ENCODE measurements at places on chromosomes 3 and 15.

- DNase-seq = no peak
These were observed 49.4 kb upstream of the FLNB start for GRCh38 chr3:57958642-57959422.

DNA sequence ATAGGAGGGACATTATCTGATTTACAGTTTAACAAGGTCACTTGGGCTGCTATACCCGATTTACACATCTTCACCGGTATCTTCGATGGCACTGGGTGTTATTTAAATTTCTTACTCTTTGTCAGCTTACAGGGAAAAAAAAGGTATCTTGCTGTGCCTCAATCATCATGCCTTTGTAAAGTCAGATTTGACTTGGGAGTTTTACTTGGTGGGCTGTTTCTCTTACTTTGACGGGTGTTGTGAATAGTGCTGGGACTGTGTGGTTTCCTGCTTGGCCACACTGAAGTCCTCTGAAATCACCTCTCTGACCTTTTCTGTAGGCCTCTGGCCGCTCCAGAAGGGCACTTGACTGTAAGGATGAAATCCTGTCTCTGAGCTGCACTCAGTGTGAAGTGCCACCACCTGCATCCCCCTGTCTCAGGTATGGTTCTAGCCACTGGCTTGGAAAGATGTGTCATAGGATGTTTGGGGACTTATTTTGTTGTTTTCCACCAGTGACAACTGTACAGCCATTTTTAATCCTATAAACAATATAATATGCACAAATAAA is 3.1 kb upstream of the SLC24A1 start:
- no peak for DNase-seq

DNA sequence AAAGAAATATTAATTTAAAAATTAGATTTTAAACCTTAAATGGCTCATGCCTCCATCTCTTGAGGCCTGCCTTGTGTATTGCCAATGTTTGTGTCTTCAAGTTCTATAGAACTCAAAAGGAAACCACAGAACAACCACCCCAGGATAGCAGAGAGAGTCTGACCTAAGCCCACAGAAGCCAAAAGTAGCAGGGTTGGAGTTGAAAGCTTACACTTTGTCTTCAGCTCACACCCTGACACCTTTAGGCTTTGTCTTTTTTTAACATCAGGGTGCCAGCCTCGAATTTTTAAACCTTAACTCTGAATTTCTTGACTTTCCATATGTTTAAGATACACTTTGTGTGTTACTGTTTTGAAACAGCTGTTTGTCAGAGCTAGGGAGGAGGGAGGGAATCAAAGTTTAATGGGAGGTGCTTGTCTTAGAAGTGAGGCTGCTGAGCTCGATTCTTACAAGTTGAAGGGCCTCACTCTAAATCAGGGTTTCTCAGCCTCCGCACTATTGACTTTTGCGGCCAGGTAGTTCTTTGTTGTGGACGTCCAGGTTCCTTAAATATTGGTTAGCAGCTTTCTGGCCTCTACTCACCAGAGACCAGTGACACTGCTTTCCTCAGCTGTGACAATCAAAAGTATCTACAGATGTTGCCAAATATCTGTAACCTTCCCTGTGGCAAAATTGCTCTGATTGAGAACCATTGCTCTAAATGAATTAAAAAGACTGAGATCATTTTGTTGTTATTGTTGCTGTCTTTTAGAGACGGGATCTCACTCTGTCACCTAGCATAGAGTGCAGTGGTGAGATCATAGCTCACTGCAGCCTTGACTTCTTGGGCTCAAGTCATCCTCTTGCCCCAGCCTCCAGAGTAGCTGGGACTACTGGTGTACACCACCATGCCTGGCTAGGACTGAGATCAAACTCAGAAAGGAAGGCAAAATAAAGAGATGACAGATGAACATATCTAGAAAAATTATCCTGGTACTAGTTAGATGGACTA is 139.2 kb upstream of the EOMES start:
- no peak for DNase-seq

GRCh38 chr3:147373301-147373700 is 33.0 kb downstream of the ZIC4 start:
- no peak for DNase-seq

GRCh38 chr3:123336001-123336400 is 112.9 kb downstream of the ADCY5 start:
- no peak for DNase-seq

DNA sequence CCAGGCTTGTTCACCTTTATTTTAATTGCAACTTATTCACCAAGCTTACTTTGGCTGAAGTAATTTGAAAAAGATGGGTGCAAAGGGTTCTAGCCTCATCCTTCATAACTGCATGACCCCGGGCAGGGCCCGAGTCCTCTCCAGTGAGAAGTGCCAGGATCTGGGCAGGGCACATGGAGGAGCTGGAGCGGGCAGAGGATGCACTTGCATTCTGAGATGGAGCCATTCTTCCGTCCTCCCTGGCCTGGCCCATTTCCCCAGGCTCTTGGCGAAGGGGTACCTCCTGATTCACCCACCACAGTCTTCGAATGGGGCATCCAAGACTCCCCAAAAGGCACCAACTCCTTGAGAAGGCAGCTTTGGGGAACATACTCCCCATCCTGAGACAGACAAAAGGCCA is 22.5 kb upstream of the PLXND1 start:
- no peak for DNase-seq

- no peak for DNase-seq
These were observed 109.5 kb upstream of the OCA2 start for GRCh38 chr15:28208583-28208982.

DNA sequence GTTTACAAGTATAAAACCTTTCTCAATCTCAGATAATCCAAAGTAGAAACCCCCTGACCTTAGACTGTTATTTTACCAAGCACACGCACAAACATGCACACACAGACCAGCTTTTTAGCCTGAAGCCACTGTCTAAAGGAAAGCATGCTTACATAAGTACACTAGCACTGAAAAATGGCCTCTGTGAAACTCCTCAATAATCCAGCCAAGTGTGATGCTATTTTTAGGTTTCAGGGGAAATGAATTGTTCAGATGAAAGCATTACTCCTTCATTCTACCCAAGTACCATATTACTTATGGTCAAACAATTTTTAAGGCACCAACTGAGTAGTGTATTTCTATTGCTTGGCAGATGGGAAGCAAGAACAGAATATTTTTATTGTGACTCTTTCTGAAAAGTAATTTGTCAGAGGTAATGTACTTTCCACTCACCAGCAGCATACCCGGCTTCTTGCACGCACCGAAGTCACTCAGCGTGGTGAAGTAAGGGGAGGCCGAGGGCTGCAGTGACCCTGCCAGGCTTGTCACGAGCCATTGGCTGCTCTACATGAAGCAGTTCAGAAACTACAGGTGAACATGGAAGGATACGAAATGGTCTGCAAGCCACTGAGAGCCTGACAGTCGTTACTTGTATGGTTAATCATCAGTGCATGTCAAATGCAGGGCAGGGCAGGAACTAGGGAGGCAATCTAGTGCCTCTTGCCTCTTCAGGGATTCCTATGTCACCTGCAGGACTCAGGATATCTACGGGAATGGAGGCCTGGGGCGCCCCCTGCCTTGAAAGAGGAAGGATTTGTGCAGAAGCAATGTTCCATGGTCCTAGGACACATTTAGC is 106.7 kb downstream of the GABRB3 start:
- DNase-seq = no peak

- DNase-seq = no peak
These were observed 222.8 kb downstream of the FAM43A start for GRCh38 chr3:194908496-194908895.

DNA sequence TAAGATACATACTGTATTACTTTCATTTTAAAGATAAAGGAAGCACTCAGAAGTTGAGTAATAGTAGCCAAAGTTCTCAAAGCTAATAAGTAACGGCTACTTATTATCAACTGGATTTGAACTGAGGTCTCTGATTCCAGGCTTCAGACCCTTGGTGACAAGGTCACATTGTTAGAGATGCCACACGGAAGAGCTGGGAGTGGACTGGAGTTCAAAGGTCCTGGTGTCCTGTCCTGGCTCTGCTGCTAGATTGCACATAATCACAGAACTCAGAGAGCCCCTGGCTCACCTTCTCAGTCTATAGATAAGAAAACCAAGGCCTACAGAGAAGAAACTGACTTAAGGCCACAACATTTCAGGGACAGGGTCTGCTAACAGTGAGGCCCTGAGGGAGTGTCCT is 75.3 kb downstream of the MYLK start:
- no peak for DNase-seq

DNA sequence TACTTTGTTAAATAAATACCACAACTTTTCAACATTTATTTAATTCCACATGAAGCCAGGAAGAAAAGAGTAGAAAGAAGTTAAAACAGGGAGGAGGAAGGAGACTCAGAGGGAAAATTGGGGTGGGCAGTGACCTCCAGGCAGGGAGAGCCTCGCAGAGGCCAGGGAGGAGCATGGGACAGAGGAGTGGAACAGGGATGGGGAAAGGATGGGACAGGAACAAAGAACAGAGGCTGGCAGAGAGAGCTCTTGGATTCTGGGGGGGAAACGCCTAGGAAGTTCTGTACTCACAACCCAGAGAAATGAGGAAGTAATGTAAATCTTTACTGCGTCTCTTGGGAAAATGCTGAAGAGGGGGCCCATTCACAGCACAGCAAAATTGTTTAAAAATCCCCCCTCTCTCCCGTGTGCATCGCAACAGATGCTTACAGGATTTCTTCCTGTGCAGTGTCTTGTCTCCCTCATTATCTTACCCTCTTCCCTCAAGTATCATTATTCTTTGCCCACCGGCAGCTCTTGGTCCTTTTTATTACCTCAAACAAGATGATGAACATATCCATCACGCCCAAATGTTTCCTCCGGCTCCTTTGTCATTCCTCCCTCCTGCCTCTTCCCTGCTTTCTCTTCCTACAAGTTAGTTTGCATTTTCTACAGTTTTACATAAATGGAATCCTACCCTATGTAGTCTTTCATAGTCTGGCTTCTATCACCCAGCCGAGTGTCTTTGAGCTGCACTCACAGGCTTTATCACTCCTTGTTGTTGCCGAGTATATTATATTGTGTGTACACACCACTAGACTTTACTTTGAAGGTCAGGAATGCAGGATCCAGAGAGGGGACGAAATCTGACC is 65.5 kb downstream of the ARHGAP31 start:
- no peak for DNase-seq

DNA sequence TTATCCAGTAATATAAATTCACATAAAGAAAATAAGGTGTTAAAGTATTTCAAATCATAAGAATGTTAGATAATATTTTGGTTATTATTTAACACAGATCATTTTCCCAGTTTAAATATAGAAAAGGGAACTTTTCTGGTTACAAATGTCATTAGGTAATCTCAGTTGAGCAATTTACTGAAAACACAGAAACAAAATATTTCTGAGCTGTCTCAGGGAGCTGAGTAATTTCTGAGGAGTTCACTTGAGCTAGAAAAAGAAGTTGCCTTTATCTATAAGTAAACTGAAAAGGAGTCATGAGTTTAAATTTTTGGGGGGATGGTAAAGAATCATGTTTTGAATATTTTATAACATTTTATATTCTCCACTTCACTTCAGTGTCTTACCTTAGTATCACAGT is 855.4 kb upstream of the ARPP21 start:
- no peak for DNase-seq

- DNase-seq = no peak
These were observed 175.5 kb downstream of the ADAMTS17 start for GRCh38 chr15:100166313-100166712.
